ENCODE measurements at places on chromosomes 16 and 17.
A peak's percentile ranks its signal among the peaks of the same experiment; 100 is the strongest.

GRCh38 chr17:55420067-55420775 lies 1.4 kb downstream of the MMD start:
- no peak for DNase-seq

- DNase-seq = no peak
Measured at GRCh38 chr16:1642148-1642547, 30.0 kb downstream of the CRAMP1 start.

- DNase-seq = no peak
Measured at GRCh38 chr16:52309446-52310416, 237.2 kb downstream of the TOX3 start.

- DNase-seq = no peak
Measured at GRCh38 chr17:4858882-4859260, 25.7 kb downstream of the MINK1 start.

GRCh38 chr17:39591958-39592954 lies 15.5 kb downstream of the NEUROD2 start:
- peak; percentile 93 for DNase-seq

Measured in T47D (cell line).